T follicular helper cell (primary cell): ENCODE measurements at places on chromosomes 5 and 9.

DNA sequence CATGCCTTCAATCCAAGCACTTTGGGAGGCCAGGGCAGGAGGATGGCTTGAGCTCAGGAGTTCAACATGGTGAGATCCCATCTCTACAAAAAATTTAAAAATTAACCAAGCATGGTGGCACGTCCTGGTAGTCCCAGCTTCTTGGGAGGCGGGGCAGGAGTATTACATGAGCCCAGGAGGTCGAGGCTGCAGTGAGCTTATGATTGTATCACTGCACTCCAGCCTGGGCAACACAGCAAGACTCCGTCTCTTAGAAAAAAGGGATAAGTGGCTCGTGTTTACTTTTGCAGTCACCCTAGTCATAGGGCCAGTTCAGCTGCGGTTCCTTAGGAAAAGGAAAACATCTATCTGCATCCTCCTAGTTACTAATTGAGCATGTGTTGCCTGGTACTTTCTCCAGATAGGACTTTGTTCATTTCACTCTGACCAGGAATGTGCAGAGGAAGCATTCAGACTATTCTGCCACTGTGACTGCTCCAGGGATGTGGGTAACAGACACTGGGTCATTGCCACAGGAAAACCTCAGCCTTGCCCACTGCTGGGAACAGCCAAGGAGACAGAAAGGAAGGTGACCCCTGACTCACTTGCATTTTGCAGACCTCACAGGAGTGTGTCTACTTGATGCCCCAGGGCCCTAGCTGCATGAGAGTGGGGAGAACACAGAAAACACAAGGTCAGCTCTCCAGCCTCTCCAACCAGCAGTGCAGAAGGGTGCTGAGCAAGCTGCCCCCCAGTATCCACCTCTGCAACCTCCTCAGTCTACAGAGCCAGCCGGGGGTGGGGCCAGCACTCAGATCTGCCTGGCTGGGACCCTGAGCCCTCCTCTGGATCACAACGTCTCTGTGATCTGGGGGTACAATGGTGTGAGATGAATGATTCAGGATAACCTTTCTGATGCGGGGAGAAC lies 33.9 kb upstream of the ALDH1B1 start:
- no peak for DNase-seq

GRCh38 chr5:308672-309271 lies 12.7 kb upstream of the AHRR start:
- DNase-seq = no peak

GRCh38 chr5:115686738-115687074 lies 60.9 kb upstream of the TMED7 start:
- DNase-seq = no peak

GRCh38 chr5:38927470-38927869 lies 81.7 kb downstream of the OSMR start:
- no peak for DNase-seq

DNA sequence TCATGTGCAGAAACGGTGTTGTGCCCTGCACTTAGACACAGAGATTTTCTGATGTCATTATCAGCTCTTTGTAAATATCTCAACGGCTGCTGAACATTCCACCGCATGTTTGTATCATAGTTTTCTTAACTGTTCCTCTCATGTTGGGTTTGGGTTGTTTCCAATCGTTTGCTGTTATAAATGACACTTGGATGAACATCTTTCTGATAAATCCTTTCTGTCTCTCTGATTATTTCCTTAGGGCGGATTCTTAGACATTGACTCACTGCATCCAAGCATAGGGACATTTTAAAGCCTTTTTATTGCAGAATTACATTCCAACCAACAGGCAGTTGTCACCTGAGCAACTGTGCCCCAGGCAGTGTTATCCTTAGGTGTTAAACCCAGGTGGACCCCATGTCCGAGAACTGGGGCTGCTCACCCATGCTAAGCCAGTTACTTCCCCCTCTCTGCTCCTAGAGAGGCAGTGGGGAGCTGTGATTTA lies 28.5 kb downstream of the COL5A1 start:
- DNase-seq = no peak

DNA sequence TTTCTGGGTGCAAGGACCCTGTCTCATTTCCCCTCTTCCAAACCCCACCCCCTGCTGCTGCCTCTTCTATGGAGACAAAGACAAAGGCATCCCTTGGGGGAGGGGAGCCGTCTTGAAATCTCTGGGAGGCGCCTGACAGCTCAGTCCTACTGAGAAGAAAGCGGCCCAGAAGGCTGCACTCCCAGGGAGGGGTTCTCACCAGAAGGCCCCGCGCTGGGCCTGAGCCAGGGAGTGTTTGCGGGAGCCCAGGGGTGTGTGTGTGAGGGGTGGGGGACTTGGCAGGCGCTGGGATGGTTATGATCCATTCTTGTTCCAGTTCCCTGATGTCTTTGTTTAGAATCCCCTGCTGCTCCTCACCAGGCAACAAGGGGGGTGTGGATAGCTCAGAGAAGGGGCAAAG lies 45.7 kb upstream of the ALDH1B1 start:
- DNase-seq = no peak

- DNase-seq = no peak
Observed at GRCh38 chr5:77431286-77431685, 60.8 kb downstream of the WDR41 start.

GRCh38 chr5:172133359-172134029 lies 54.5 kb downstream of the STK10 start:
- no peak for DNase-seq

- DNase-seq = no peak
Observed at GRCh38 chr5:172086194-172086975, 79.9 kb upstream of the FBXW11 start.

GRCh38 chr5:40029711-40030495 lies 605.1 kb upstream of the DAB2 start:
- no peak for DNase-seq

DNA sequence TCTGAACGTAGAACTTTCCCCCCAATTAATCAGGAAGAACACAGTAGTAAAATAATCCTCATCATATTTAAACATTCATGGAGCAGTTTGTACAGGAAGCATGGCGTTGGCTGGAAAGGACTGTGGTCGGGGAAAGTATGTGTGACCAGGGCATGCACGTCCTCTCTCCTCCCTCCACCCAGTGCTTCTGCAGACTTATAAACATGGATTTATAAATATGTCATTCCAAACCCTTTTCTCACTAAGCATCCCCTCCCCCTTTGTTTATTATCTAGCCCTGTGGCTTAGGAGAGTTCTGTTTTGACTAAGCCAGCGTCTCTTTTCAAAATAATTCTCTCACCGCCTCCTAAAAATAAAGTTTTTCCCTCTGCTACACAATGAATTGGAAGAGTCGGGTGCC lies 70.4 kb upstream of the DAP start:
- DNase-seq = no peak

GRCh38 chr9:111433082-111433481 lies 51.1 kb downstream of the ECPAS start:
- no peak for DNase-seq

GRCh38 chr9:72355153-72355552 lies 9.9 kb downstream of the ZFAND5 start:
- no peak for DNase-seq

DNA sequence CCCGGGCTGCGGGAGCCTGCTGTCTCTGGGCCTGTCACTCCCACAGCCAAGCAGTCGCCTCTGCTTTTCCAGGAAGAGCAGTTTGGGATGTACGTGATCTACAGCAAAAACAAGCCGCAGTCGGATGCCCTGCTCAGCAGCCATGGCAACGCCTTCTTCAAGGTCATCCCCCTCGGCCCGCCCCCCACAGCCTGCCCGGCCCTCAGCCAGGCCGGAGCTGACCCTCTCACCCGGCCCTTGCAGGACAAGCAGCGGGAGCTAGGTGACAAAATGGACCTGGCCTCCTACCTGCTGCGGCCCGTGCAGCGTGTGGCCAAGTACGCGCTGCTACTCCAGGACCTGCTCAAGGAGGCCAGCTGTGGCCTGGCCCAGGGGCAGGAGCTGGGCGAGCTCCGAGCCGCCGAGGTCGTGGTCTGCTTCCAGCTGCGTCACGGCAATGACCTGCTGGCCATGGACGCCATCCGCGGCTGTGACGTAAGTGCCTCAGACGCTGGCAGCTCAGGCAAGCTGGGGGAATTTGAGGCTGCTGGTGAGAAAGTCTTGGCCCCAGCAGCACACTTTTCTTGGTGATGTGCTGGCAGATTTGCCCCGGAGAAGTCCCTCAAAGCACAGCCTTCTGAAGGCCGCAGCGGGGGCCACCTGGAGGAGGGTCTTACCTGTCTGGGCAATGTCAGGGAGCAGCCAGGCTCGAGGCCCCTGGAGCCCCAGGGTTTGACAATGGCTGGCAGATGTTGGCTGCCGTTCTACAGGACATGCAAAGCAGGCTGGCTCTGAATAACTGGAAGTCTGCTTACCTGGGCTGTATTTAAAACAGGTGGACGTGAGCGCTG lies 20.1 kb upstream of the LRRC14B start:
- no peak for DNase-seq

GRCh38 chr9:4517274-4517673 lies 27.0 kb downstream of the SLC1A1 start:
- no peak for DNase-seq

GRCh38 chr5:131532031-131532640 lies 102.9 kb downstream of the RAPGEF6 start:
- no peak for DNase-seq

- no peak for DNase-seq
Observed at GRCh38 chr5:757931-758697, 26.4 kb downstream of the ZDHHC11B start.

DNA sequence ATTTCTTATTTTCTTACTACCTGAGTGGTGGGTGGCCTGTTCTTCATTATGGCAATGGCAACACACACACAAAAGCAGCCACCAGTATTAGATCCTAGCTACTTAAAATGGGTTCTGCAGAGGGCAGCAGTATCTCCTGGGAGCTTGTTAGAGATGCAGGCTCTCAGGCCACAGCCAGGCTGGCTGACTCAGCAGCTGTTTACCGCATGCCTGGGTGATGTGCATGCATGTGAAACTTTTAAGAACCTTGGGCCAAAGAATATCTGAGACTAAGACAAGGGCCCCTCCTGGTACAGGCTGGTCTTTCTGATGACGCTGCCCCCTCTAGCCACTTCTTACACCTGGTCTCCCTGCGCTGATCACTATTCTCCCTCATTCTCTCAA lies 399.0 kb downstream of the MED10 start:
- DNase-seq = no peak

- DNase-seq = no peak
Observed at GRCh38 chr9:124038790-124039633, 27.4 kb downstream of the LHX2 start.

DNA sequence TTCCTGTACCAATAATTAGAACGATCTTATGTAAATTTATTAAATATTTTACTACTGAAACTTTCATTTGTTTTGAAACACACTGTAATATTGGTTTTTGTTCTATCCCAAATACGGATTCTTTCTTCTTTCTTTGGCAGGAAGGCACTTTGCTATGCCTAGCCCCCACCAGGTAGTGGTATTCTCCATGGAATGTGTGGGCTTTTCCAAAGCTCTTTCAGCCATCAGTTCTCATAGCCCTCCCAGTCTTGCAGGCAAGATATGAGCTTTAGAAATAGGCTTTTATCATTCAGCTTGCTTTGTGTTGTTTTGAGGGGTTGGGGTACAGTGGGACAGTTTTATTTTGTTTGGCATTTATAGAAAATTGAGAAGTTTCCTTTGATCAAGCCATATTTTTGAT lies 107.5 kb downstream of the DMXL1 start:
- DNase-seq = no peak

- no peak for DNase-seq
Observed at GRCh38 chr5:18745988-18746615, 1111.8 kb downstream of the TAF11L14 start.

DNA sequence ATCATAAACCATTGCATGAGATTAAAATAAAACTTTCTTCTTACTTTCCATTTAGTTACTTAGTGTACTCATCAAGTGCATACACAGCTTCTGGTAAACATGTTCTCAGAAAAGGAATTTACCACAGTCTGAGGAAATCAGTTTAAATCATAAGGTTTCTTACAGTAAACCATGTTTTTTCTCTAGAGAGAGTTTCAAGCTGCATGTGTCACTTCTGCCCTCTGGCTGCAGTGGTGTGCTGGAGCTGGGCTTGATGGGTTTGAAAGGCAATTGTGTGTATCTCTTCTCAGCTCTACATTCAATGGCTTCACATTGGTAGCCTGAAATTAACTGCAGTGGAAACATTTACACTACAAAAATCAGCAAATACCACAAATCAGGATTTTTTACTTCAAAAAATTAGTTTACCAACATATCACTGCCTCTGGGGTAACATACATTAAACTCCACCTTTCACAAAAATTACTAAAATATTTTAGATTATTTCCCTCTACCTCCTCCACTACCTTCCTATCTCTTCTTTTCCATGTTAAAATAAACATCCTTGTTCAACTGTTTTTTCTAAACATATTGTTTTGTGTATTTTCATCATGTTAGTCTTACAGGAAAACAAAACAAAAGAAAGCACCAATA lies 414.3 kb downstream of the ANXA1 start:
- DNase-seq = no peak

GRCh38 chr5:1724822-1725602 lies 74.6 kb downstream of the MRPL36 start:
- DNase-seq = no peak

DNA sequence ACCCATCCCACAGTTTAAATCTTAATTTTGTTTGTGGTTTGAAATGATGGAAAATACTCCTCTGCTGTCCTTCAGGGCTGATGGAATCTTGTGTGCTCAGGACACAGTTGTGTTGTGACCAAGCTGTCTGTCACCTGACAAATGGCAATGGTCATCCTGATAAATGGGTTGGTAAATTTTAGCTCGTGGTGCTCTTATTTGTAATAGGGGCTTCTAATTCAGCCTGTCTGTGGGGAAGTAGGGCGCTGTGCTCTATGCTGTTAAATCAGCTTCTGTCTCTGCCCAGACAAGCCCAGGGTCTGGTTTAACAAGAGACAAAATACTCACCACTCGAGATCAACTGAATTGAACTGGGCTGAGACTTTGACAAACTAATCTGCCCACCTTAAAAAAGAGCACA lies 4.5 kb downstream of the LRRTM2 start:
- DNase-seq = no peak

GRCh38 chr9:117434566-117434965 lies 19.7 kb upstream of the ASTN2 start:
- DNase-seq = no peak

- no peak for DNase-seq
Observed at GRCh38 chr5:87686975-87687374, 274.2 kb upstream of the CCNH start.

- no peak for DNase-seq
Observed at GRCh38 chr9:79674052-79674777, 102.5 kb downstream of the TLE4 start.

- DNase-seq = no peak
Observed at GRCh38 chr9:87831159-87831558, 51.5 kb upstream of the SPATA31E1 start.

GRCh38 chr9:130998597-130999244 lies 10.3 kb upstream of the LAMC3 start:
- no peak for DNase-seq

GRCh38 chr5:1852324-1852947 lies 30.3 kb downstream of the IRX4 start:
- no peak for DNase-seq

DNA sequence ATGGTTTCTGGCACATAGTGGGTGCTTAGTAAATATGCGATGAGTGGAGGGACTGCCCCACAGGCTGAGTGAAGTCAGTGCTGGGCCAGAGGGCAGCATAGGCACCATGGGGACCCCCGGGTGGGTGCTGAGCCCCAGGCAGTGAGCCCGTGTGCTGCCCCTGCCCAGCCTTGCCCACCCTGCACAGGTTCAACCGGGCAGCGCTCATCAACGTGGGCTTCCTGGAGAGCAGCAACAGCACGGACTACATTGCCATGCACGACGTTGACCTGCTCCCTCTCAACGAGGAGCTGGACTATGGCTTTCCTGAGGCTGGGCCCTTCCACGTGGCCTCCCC lies 7.2 kb downstream of the B4GALT7 start:
- DNase-seq = no peak

GRCh38 chr5:147432323-147432722 lies 77.5 kb downstream of the DPYSL3 start:
- no peak for DNase-seq

GRCh38 chr9:136011703-136012496 lies 50.7 kb upstream of the UBAC1 start:
- DNase-seq = no peak
